Activated T-cell treated with anti-CD3 and anti-CD28 coated beads, Interleukin-2, amount 50 U/mL, for 4 hours (primary cell): ENCODE measurements at places on chromosomes 5 and 9.

DNA sequence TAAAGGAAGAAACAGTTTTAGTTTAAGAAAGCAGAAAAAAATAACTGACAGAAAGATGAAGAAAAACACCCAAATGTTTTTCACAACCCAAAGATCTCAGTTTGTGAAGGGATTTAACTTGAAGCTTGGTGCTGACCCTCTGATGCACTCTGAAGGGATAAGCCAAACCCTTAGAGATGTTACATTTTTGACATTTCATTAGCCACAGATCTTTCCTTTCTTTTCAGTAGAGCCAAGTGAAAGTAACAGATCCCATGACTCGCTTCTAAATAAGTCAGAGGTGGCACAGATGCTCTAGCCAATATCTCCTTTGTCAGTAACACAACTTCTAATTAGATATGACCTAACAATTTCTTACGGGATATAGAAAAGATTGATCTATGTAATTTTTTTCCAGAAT, 394.5 kb upstream of the EDIL3 start:
- no peak for DNase-seq

- peak; percentile 21 for DNase-seq
Measured at GRCh38 chr5:59367791-59368394, 525.6 kb downstream of the PDE4D start.

GRCh38 chr5:39440958-39441624, 16.3 kb upstream of the DAB2 start:
- no peak for DNase-seq

- no peak for DNase-seq
Measured at GRCh38 chr9:73081979-73082657, 69.5 kb upstream of the ANXA1 start.

DNA sequence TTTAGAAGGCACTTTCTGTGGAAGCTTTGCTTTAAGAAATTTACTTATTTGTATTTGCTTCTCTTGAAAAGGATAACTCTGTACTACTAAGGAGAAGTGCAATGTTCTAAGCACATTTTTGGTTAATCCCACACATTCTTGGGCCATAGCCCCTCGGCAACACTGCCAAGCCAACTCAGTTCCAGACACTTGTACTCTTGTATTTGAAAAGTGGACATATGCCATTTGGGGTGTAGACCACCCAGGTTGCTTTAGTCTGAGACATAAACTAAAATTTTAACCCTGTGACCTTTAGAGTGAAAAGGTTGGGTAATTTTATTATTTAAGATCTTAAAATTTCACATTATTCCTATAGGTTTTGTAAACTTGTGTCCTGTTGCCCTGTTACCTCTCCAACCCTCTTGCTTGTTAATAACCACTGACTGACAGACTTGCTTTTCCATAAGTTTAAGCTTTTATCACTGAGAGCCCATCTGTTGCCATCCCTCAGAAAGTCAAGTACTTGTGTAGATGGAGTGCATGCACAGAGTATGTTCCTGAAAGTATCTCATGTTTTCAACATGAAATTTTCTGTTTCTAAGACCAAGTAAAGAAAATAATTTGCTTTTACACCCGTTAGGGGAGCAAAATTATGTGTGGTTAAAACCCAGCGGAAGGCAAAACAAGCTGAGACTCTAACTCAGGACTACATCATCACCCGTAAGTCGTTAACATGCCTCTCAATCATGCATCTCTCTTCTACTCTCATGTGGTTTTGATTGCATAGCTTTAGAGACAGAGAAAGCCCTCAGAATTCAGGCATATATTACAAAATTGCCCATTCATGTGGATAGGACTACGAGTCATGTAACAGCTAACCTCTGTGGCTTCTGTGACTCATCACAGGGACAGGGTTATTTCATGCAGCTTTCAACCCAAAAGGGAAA, 117.3 kb downstream of the GDNF start:
- no peak for DNase-seq

- DNase-seq, result no peak
Measured at GRCh38 chr5:29277642-29278041, 1915.8 kb upstream of the CDH6 start.

DNA sequence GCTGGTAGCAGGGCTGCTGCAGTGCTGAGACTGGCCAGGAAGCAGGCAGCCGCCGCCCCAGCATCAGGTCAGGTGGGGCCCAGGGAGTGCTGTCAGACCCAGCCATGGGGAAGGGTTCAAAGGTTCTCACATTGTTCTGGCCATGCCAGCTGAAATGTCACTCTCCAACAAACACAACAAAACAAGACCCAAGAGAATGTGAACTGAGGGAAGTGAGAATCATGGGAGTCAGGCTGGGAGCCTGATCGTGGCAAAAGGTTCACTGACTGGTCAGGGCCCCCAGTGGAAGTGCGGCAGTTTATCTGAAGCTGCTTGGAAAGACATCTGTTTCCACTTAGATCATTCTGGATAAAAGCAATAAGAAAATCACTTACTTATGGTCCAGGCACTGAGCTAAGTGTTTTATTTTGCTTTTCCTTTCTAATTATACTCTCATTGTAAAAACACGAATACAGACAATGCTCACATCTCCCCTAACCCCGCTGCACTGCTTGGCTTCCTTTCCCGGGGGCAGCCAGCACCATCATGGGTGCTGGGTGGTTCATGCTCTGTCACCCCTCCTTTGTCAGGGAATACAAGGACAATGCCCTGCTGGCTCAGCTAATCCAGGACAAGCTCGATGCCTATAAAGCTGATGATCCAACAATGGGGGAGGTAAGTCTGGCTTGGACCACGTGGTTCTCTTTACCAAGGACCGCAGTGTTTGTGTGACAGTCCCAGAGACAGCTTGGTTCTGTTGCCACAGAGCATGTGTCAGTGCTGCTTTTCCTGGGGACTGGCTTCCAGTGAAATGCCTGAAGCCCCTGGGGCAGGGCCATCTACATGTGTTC, 41.9 kb upstream of the CFAP157 start:
- no peak for DNase-seq

GRCh38 chr5:102216678-102217077, 79.4 kb downstream of the SLCO4C1 start:
- no peak for DNase-seq

- DNase-seq, result no peak
Measured at GRCh38 chr5:133565993-133566392, 46.3 kb downstream of the FSTL4 start.

GRCh38 chr5:168603746-168604145, 24.6 kb upstream of the PANK3 start:
- DNase-seq, result no peak
